Uterus (tissue), 4 donors: ENCODE measurements at places on chromosomes 2 and 18. TPM values are rescaled to one million over a fixed set of nuclear protein-coding genes. Genes with fewer than 3 reads are reported as not detected.

Gene SPATA3
- total RNA-seq = not detected

Gene FSIP2
- total RNA-seq = under 0.01 TPM

Gene HAAO
- total RNA-seq = 18.5 TPM

Gene CERKL
- total RNA-seq = not detected

Gene FEV
- total RNA-seq = not detected

Gene G6PC2
- 0.95 TPM for total RNA-seq

Gene CENPO
- 1.0 TPM for total RNA-seq

Gene DAW1
- 2.5 TPM for total RNA-seq

Gene ABCB11
- 0.29 TPM for total RNA-seq

Gene LRP2
- under 0.01 TPM for total RNA-seq

Gene KCNIP3
- 18.3 TPM for total RNA-seq

Gene SIX3
- total RNA-seq = not detected

Gene SLC4A5
- total RNA-seq = 15.1 TPM

Gene TMEM247
- total RNA-seq = not detected

GRCh38 chr2:223918671-223919134 lies 26.4 kb downstream of the WDFY1 start:
- no peak overlapping the region for H3K27ac ChIP-seq
- H3K4me3 ChIP-seq = no peak overlapping the region
- H3K27me3 ChIP-seq = no peaks in the 10 kb centered on the region
- no peak for DNase-seq
- no peaks in the 10 kb centered on the region for H3K4me1 ChIP-seq

DNA sequence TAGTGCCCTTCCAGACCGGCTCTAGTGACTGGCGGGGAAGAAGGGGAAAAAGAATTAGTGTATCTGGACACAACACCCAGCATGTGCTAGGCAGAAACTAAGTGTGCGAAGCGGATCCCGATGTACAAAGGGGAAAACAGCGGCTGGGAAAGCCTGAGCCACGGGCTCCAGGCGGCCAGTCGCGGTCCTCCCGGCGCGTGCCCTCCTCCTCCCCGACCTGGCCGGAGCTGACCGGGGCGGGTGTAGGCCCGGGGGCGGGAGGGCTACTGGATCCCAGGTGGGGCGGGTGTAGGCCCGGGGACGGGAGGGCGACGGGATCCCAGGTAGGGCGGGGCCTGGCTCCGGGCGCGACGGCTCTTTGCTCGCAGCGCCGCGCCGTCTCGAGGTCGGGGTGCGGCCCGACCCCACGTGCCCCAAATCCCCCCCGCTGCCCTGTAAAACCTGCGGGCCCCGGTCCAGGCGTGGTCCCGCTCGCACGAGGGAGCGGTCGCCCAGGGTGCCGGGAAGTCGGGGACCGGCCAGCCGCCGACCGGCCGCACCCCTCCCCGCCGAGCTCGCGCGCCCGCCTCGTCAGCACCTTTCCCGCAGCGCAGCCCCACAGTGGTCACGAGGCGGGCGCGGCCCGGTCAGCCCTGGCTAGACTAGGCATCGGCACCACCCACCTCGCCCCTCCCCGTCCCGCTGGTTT lies 48.8 kb downstream of the C2orf42 start:
- H3K4me1 ChIP-seq = no peaks in the 10 kb centered on the region
- H3K36me3 ChIP-seq = no peaks in the 10 kb centered on the region
- no peak for DNase-seq
- H3K27me3 ChIP-seq = no peaks in the 10 kb centered on the region
- peak overlapping the region; percentile 59 for H3K4me3 ChIP-seq

- H3K4me1 ChIP-seq = peaks cover 7% of the 10 kb centered on the region
- H3K4me3 ChIP-seq = no peak overlapping the region
- H3K36me3 ChIP-seq = no peaks in the 10 kb centered on the region
- no peaks in the 10 kb centered on the region for H3K27me3 ChIP-seq
- no peak for DNase-seq
Measured at GRCh38 chr2:74206180-74206688, 7.8 kb downstream of the MTHFD2 start.

- no peak for DNase-seq
- H3K4me1 ChIP-seq = no peaks in the 10 kb centered on the region
- H3K27me3 ChIP-seq = no peaks in the 10 kb centered on the region
- H3K4me3 ChIP-seq = no peak overlapping the region
- no peak overlapping the region for H3K27ac ChIP-seq
- no peaks in the 10 kb centered on the region for H3K36me3 ChIP-seq
Measured at GRCh38 chr2:150162241-150162942, 325.1 kb downstream of the RND3 start.

DNA sequence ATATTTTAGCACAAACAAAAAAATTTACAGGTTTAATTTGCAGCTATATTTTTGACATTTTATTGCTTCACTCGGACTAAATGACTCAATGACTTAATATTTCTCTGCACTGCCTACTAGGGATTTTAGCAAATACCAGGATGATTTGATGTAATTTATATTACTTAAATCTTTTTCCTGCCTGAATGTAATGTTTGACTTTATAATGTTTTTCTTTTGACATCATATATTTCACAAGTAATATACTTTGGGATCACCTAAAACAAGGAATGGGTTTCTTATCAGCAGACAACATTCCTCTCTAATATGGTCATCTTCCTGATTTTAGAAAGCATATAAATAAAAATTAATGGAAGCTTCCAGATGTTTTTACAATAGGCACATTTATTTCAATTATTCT lies 253.2 kb upstream of the EPC2 start:
- H3K4me3 ChIP-seq = no peak overlapping the region
- H3K27me3 ChIP-seq = no peaks in the 10 kb centered on the region

DNA sequence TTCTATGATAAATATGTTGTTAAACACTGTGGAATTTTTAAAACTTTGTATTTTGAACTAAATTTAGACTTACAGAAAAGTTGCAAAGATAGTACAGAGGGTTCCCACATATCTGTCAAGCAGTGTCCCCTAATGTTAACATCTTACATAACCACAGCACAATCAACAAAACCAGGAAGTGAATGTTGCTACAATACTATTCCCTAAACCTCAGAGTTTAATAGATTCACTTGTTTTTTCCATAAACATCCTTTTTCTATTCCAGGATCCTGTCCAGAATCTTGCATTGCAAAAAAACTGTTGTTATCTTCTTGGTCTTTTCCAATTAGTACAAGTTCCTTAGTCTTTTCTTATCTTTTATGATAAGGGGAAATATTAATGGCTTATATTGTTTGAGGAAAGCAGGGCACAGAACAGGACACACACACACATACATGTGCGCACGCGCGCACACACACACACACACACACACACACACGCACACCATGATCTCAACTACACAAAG lies 251.1 kb upstream of the TRIB2 start:
- no peak for DNase-seq
- H3K4me3 ChIP-seq = no peak overlapping the region
- H3K36me3 ChIP-seq = no peaks in the 10 kb centered on the region
- peak overlapping the region; percentile 21 for H3K27ac ChIP-seq
- H3K27me3 ChIP-seq = no peaks in the 10 kb centered on the region
- H3K4me1 ChIP-seq = no peaks in the 10 kb centered on the region

DNA sequence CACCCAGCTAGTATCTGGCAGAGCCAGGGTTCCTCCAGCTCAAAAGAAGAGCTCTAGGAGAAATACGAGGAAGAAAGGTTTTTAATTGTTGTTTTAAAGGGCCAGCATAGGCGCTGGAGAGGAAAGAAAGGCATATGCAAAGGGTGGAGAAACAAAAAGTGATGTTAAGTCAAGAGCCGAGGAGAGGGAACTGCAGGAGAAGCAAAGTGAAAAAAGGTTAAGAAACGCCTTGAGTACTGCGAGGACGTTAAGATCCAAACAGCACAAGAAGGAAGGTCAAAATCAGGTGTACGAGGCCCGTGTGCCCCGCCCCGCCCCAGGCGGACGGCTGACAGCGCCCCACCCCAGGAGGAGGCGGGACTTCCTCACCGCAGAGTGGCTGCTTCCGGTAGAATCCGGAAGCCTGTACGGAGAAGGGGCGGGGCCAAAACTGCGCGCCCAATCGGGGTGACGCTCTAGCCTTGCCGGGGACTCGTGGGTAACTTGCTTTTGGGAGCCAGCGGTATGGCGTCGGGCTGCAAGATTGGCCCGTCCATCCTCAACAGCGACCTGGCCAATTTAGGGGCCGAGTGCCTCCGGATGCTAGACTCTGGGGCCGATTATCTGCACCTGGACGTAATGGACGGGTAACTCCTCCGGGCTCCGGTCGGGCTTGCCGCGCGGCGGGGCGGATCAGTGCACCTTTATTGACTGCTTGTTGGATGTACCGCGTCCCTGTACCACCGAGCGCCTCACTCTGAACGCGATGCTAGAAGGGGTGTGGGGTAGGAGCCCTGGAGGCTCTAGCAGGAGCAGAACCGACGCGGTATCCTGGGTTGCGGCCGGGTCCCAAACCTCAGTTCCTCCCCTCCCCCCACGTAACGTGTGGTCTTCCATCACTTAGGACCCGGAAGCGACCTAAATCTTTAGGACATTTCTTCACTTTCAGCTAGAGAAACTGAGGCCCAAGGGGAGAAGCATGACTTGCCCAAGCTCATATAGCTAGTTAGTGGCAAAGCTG lies at the start of gene RPE:
Gene RPE, plus strand, starts transcription at position 481 of the 1,000 bp plus-strand sequence. Its CDS starts 24 bp downstream, at position 505.
- peak within 1 kb of the TSS; percentile 76 for H3K27ac ChIP-seq
- H3K27me3 ChIP-seq = no peaks in the 10 kb centered on the region

GRCh38 chr18:48376406-48376805 lies 32.8 kb downstream of the ZBTB7C start:
- H3K27me3 ChIP-seq = no peaks in the 10 kb centered on the region
- no peaks in the 10 kb centered on the region for H3K36me3 ChIP-seq

DNA sequence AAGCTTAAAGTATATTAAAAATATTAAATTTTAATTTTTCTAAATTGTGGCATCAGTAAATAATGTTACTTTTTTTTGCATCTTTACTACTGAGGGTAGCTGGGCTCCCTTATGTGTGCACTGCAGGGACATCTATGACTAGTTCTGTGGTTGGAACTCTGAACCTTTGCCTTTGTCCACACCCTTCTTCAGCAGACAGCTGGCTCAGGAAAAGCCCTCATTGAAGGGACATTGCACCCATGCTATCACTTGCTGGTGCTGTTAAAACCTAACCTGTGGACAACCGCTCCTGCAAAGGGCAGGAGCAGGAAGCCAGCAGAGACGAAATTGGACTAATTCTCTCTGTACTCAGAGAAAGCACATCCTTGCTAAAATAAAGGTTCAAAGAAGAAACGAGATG lies 30.1 kb downstream of the MOCOS start:
- H3K4me1 ChIP-seq = no peaks in the 10 kb centered on the region
- DNase-seq = no peak
- no peak overlapping the region for H3K27ac ChIP-seq
- no peak overlapping the region for H3K4me3 ChIP-seq

GRCh38 chr2:180508458-180508857 lies 471.9 kb upstream of the UBE2E3 start:
- H3K27me3 ChIP-seq = no peaks in the 10 kb centered on the region
- H3K4me3 ChIP-seq = no peak overlapping the region
- H3K36me3 ChIP-seq = no peaks in the 10 kb centered on the region
- DNase-seq = no peak

GRCh38 chr2:217983276-217984233 lies 19.2 kb downstream of the TNS1 start:
- H3K27me3 ChIP-seq = no peaks in the 10 kb centered on the region

- no peaks in the 10 kb centered on the region for H3K4me1 ChIP-seq
- H3K36me3 ChIP-seq = no peaks in the 10 kb centered on the region
- H3K4me3 ChIP-seq = no peak overlapping the region
- H3K27me3 ChIP-seq = no peaks in the 10 kb centered on the region
- no peak overlapping the region for H3K27ac ChIP-seq
Measured at GRCh38 chr2:225002656-225003045, 39.6 kb downstream of the DOCK10 start.

- no peaks in the 10 kb centered on the region for H3K27me3 ChIP-seq
- no peak for DNase-seq
- H3K27ac ChIP-seq = no peak overlapping the region
- H3K4me1 ChIP-seq = no peaks in the 10 kb centered on the region
- H3K4me3 ChIP-seq = no peak overlapping the region
- H3K36me3 ChIP-seq = no peaks in the 10 kb centered on the region
Measured at GRCh38 chr18:73646196-73646595, 501.4 kb downstream of the FBXO15 start.

GRCh38 chr18:27473318-27473717 lies 288.2 kb upstream of the CHST9 start:
- H3K27me3 ChIP-seq = no peaks in the 10 kb centered on the region
- H3K4me3 ChIP-seq = no peak overlapping the region
- DNase-seq = no peak

- H3K36me3 ChIP-seq = no peaks in the 10 kb centered on the region
- no peak overlapping the region for H3K4me3 ChIP-seq
- no peaks in the 10 kb centered on the region for H3K4me1 ChIP-seq
- no peak overlapping the region for H3K27ac ChIP-seq
Measured at GRCh38 chr18:23495723-23496440, 7.4 kb upstream of the RMC1 start.

GRCh38 chr18:78770139-78770822 lies 209.3 kb upstream of the SALL3 start:
- no peaks in the 10 kb centered on the region for H3K4me1 ChIP-seq
- no peak overlapping the region for H3K4me3 ChIP-seq
- no peak overlapping the region for H3K27ac ChIP-seq
- DNase-seq = no peak
- H3K27me3 ChIP-seq = no peaks in the 10 kb centered on the region
- H3K36me3 ChIP-seq = no peaks in the 10 kb centered on the region

- no peaks in the 10 kb centered on the region for H3K4me1 ChIP-seq
- H3K4me3 ChIP-seq = no peak overlapping the region
- H3K36me3 ChIP-seq = no peaks in the 10 kb centered on the region
- DNase-seq = no peak
- no peak overlapping the region for H3K27ac ChIP-seq
- no peaks in the 10 kb centered on the region for H3K27me3 ChIP-seq
Measured at GRCh38 chr18:58013241-58014211, 30.5 kb upstream of the NEDD4L start.
